ENCODE measurements at places on chromosomes 13 and 19.

DNA sequence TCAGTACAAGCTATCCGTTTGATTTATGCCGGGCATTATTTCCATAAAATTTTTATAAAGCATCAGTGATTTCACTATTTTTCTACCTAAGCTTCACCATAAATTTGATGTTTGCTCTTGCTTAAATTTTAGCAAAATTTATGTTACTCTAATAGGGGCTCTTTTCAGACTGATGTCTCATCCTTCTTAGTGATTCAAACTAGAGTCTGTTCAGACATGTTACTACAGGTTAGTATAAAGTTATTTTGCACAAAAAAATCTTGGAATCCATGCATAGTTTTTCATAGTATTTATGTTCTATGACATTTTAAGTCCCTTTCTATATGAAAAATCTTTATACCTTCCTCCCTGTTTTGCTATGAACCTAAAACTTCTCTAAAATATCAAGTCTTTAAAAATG, 1151.9 kb downstream of the SLITRK5 start:
- no peak for DNase-seq

DNA sequence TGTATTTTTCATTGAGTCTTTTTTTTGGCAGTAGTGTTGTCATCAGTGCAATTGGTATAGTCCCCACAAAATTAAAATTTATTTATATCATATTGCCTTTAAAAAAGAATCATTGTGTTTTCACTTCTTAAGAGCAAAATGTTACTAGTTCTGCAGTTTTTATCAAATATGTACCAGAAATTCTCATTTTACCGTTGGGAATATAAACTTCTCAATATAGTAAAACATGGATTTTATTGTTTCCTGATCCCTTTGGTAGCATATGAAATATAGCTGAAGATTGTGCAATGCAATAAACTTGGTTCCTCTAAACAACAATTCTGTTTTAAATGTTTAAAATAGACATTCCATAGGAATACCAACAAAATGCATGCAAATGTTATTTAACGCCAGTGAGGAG, 306.5 kb upstream of the PCDH20 start:
- no peak for DNase-seq

- no peak for DNase-seq
Observed at GRCh38 chr19:21314676-21315075, 14.5 kb downstream of the ZNF708 start.

- DNase-seq: no peak
Observed at GRCh38 chr13:107625648-107626047, 589.7 kb downstream of the LIG4 start.

DNA sequence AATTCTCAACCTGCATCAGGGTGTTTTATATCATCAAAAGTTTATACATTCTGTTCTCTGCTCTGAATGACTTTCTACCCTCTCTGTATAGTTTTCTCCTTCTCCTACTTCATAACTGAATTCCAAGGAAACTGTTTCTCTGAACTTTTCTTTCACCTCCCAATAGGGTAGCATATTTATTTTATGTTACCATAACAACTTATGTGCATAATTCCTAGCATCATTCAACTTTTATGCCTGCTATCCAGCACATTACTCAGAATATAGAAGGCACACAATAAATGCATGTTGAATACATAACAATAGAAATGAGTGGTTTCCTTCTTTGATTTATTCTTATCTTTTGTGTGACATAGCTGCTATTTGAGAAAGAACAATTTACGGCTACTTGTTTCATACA, 2385.0 kb downstream of the PCDH9 start:
- DNase-seq: no peak
